ENCODE measurements at places on chromosomes 4 and X.

- DNase-seq: no peak
These were observed 1276.1 kb downstream of the PCDH7 start for GRCh38 chr4:31995943-31996901.

- no peak for DNase-seq
These were observed 82.2 kb downstream of the SUPT20HL2 start for GRCh38 chrX:24231641-24232179.

GRCh38 chrX:78066110-78066509 lies 37.9 kb upstream of the PGK1 start:
- peak; percentile 13 for DNase-seq

- no peak for DNase-seq
These were observed 60.4 kb upstream of the TAF9B start for GRCh38 chrX:78199851-78200250.

GRCh38 chrX:38260231-38260630 lies 39.6 kb upstream of the SRPX start:
- no peak for DNase-seq
